Fibroblast of the conjunctiva (primary cell): ENCODE measurements at places on chromosomes 3 and 15.

DNA sequence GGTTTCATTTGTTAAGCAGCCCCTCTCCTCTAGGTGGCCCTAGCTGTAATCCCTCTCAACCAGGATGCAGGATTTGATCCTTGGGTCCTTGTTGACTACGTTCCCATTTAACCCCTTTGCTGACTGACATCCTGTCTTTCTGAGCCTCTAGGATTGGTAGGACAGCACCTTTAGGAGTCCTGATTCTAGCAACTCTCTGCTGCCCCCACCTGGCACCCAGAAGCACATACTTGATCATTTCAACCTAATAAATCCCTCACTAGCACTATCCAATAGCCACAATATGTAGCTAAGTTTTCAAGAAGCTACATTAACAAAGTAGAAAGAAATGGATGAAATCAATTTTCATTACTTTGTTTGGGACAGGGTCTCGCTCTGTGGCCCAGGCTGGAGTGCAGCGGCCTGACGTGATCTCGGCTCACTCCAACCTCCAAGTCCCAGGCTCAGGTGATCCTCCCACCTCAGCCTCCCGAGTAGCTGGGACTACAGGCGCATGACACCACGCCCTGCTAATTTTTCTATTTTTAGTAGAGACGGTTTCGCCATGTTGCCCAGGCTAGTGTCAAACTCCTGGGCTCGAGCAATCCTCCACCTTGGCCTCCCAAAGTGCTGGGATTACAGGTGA, 28.3 kb downstream of the RSL24D1 start:
- peak; percentile 66 for DNase-seq

- DNase-seq = no peak
Measured at GRCh38 chr3:148778926-148779325, 48.7 kb upstream of the CPB1 start.

DNA sequence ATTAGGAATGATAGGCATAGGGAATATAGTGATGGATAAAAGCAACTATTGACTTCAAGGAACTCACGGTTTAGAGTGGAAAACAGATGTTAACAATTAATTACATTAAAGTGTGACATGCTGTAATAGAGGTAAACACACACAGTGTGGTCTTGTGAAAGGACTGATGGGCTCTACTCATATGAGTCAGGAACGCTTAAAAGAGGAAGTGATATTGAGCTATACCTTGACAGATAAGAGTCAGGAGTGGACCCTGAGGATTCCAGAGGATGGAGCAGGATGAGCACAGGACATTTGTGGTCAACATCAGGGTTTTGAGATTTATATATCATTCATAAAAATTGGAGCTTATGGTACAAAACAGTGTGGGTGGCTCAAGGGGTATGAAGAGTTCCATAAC, 11.0 kb downstream of the EXOG start:
- DNase-seq = no peak

DNA sequence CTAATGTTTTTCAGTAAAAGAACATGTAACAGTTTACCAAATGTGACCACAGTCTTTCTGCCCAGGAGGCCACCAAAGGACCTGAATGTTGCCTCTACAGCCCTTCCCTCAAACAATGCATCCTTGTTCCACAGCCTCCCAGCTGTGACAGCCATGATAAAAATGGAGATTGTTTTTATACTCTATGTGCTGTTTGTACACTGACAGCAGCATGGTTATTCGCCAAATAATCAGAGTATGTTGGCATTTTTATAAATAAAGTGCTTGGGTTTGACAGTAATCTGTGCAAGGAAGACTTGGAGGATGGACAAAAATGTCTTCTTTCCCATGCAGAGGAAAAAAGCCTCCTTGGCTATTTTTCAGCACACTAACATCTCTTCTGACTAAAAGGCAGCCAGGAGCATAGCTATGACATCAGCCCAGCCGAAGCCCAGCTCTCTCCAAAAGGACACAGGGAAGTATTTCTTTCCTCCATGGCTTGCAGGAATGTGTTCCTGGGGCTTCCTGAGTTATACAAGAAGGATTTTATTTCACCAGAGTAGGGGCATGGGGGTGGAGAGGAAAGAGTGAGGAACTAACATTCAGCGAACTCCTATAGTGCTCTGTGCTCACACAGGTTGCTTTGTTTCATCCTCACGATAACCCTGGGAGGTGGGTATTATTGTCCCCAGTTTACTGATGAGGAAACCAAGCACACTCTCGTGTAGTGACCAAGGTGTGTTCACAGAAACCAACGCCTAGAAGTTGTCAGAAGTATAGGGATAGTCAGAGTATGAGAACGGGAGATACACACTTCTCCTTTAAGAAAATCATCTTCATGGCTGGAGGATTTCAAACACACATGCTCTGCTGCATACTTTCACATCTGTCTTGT, 339.7 kb downstream of the MECOM start:
- no peak for DNase-seq

DNA sequence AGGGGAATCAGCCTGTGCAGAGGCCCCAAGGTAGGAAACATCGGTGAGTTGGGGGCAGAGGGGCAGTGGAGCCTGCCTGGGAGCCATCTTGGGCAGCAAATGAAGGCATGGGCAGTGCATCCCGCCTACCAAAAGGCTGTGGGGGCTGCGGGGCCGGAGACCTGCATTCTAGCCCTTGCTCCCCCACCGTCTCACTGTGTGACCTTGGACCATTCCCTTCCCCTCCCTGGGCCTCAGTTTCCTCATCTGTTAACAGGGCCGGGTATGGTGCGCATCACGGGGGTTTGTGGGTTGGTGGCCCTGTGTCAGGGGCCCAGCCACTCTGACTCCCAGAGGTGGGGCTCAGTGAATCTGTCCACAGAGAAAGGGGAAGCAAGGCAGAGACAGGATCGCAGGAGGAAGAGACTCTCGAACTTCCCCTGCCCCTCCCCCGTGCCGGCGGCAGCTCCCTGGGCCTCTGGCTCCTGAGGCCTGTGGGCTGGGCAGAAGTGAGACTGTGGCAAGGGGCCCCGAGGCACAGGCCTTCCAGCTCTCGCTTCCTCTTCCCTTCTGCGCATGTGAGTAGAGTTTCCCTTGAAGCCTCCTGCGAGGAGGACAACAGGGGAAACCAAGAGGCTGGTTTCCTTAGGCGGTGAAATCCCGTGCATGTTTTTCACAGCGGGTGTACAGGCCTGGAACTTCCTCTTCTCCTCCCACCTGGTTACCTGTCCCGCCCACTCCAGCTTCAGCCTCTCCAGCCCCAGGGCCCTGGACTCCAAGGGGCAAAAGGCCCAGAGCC, 42.9 kb downstream of the IDH2 start:
- no peak for DNase-seq
